Femur (tissue), 1 donor: ENCODE measurements at places on chromosomes 16 and 17.

GRCh38 chr16:16006650-16007049, 57.2 kb downstream of the ABCC1 start:
- no peak for DNase-seq

DNA sequence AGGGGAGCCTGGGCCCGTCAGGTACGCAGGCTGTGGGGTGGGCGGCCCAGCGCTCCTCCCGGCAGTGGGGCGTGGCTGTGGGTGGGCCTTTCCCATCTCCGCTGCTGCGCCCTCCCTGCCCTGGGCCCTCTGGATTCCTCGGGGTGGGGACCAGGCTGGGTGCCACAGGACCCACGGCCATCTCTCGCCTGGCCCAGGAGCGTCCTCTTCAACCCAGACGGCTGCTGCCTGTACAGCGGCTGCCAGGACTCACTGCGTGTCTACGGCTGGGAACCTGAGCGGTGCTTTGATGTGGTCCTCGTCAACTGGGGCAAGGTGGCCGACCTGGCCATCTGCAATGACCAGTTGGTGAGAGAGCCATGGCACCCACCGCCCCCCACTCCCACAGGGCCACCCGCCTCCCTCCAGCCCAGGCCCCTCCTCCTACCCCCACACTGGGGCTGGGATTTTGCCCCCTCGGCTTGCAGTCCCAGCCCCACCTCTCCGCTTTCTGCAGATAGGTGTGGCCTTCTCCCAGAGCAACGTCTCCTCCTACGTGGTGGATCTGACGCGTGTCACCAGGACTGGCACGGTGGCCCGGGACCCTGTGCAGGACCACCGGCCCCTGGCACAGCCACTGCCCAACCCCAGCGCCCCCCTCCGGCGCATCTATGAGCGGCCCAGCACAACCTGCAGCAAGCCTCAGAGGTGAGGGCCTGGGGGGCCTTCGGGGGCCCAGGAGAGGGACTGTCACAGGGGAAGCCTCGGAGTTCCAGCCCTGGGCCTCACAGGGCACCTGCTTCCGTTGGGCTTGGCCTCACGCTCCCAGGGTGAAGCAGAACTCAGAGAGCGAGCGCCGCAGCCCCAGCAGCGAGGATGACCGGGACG, 17.2 kb downstream of the KATNB1 start:
- no peak for DNase-seq

- no peak for DNase-seq
These were observed 10.1 kb downstream of the THRA start for GRCh38 chr17:40072735-40073346.

- peak; percentile 28 for DNase-seq
These were observed 151.2 kb downstream of the TANC2 start for GRCh38 chr17:63116967-63117830.

DNA sequence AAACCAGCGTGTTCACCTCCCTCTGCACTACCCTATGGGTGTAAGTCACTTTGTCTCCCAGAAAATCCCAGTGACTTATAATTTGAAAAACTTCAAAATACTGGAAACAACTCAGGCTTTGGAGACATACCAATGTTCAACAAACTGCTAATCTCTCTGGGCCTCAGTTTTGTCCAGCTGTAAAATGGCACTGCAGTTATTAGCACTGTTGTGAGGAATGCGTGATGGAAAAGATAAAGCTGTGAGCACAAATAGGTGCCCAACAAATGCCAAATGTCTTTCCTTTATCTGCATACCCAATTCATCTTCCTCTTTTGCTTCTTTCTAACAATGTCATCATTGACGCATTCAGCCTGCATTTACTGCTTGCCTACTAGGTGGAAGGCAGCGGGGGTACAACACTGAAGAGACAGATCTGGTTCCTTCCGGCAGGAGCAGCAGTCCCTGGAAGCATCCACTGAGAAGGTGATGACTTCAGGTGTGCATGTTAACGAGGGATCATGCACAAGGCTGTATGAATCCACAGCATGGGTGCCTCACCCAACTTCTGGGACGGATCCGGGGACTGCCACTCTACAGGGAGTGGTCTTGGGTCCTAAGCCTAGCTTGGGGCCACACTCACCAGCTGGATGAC, 63.4 kb downstream of the CYTH1 start:
- no peak for DNase-seq

DNA sequence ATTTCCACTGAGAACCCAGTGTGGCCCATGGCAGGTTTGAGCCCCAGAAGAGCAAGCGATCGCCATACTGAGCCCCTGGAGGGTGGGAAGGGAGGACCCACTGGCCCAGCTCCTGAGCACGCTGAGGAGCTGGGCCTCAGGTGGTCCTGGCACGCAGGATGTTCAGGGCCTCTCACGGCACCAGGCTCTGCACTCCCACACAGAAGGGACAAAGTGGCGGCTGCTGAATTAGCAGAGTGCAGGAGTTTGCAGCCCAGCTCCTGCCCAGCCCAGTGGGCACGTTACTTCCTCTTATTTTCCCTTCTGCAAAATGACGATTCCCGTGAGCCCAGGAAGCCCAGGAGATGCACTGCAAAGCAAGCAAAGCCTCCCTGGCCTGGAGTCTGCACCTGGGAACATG, 42.3 kb upstream of the MTSS2 start:
- DNase-seq, result no peak

DNA sequence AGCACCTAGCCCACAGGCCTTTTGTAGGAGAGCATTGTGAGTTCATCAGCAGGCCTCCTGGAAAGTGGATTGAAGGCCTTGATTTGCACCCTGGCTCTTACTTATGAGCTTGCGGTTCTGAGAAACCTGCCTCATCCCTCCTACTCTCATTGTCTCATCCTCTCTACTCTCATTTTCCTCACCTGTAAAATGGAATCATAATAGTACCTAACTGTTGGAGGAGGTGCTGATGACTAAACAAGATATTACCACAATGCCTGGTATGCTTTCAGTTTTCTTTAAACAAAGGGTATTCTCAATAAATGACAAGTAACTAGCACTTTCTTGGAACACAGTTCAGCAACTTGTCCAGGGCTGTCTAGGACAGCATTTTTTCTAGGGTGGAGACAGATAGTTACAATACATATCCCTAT, 243.1 kb upstream of the MAF start:
- no peak for DNase-seq

GRCh38 chr16:30914830-30915229, 8.5 kb upstream of the FBXL19 start:
- no peak for DNase-seq

- no peak for DNase-seq
These were observed 33.2 kb downstream of the ACTG1 start for GRCh38 chr17:81479175-81480071.

- DNase-seq, result no peak
These were observed 406.5 kb upstream of the CDH5 start for GRCh38 chr16:65959983-65960382.

DNA sequence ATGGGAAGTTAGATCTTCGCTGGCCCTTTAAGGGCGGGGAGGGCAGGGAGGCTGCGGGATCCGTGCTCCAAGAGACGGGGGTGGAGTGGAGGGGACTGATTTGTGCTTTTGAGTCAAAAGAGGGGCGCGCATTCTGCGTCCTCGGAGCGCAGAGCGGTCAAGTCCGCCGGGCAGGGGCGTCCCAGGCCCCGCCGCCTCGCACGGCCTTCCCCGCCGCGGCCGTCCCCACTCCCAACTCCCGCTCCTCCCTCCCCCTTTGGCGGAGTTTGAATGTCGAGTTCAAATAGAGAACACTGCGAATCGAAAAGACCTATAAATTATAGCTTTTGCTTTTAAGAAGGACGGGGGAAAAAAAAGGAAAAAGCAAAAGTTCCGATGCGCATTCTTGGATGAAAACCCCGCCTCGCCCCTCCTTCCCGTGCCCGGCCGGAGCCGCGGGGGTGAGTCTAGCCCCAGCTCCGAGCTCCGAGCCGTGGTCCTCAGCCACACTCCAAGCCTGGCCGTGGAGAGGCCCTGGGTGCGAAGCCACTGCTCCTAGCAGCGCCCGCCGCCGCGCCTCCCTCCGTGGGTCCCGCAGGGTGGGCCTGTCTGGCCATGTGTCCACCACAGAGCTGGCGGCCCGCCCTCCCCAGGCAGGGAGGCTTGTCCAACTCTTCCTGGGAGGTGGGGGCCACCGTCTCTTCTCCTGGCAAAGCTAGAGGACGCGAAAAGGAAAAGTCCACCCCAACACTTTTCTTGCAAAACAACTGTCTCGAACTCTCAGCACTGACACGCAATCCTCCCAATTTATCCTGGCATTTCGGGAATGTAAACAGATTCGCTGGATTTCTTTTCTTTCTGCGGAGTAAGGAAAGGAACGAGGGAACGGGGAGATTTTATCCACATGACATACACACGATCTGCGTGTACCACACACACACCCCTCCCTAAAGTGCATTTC, 3.6 kb downstream of the CBX8 start:
- peak; percentile 78 for DNase-seq

DNA sequence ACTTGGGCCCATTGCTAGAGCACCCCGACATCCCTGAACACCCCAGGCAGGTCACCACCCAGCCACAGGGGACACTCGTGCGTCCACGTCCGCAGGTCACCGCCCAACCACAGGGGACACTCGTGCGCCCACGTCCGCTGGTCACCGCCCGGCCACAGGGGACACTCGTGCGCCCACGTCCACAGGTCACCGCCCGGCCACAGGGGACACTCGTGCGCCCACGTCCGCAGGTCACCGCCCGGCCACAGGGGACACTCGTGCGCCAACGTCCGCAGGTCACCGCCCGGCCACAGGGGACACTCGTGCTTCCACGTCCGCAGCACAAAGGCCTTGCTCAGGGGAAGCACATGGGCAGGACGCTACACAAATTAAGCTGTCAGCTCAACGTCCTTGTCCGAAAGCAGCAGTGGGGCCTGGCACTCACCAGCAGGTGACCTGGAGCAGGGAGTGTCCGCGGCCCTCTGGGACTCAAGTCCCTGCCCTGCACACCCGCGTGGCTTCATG, 17.7 kb downstream of the GALNS start:
- no peak for DNase-seq

DNA sequence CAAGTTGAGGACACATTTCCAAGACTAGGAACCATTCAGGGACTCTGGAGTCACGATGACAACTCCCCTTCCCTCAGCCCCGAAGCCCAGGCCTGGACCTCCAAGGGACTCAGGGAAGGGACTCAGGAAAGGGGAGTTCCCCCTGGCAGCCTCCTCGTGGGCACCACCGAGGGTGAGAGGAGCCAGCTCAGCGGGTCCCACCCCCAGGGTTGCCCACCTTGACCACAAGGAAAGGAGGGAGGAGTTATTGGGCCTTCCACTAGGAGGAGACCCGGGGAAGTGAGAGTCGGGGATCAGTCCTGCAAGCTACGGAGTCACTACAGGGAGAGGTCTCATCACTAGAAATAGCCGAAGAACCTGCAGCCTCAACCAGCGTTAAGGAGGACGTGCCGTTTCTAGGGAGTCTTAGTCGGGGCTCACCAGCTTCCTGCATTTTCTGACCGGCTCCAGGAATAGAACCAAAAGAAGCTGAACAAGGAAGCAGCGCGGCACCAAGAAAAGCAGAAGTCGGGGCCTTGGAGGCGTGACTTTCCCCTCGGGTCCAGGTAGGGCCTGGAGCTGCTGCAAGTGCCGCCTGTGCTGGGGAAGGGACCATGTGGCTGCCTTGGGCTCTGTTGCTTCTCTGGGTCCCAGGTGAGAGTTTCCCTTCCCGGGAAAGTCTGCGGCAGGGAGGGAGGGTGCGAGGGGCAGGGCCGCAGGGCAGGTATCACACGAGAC, at the start of gene CD300A:
TSS of gene CD300A (plus strand) at position 524 of the 717 bp plus-strand sequence. CDS start at position 594, 70 bp downstream.
- peak; percentile 64 for DNase-seq

GRCh38 chr17:32490101-32490482, 3.3 kb downstream of the CDK5R1 start:
- DNase-seq, result no peak

DNA sequence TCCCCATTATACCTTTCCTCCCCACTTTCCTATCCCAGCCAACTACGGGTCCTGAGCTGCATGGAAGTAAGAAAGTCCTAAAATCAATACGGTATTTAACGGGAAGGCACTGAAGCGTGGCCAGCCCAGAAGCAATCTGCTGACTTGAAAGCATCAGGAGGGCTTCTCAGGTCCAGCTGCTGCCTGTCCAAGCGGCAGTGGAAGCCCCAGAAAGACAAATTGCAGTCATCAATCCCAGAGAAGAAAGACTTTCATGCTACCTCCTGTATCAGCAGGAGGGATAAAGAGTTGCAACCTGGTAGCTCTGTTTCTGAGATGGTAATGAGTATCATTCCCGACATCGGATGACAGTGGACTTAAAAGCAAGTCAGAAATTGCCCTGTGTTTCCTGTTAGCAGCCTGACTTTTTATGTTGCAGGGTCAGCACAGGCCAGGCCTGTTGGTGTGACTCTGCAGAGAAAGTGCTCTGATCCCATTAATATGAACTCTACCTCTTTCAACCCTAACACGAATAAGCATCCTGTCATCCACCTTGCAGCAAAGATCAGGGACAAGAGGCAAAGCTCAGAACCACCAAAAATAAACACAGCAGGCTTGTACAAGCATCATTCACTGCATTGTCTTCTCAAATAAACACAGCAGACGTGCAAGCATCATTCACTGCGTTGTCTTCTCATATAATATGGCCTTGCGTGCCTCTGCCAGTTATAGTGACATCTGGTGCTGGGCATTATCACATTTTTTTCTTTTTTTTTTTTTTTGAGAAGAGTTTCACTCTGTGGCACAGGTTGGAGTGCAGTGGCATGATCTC, 358.6 kb upstream of the CDH11 start:
- no peak for DNase-seq

DNA sequence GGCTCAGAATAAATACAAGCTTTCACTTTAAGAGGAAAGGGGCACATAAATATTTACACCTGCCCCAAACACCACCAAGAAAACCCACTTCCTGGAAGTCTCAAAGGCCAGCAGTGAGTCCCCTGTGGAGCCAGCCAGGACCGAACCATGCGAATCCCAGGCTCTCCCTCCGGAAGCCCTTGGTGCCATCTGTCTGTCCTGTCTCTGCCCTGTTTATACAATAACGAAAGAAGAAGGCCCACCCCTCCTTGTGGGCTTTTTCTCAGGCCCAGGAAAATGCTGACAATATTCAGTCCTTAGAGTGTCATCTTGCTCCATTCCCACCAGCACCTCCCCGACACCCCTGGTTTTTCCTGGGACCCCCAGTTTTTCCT, 3.6 kb upstream of the SLC6A4 start:
- DNase-seq, result no peak
